ENCODE measurements at places on chromosomes 1 and 21.

DNA sequence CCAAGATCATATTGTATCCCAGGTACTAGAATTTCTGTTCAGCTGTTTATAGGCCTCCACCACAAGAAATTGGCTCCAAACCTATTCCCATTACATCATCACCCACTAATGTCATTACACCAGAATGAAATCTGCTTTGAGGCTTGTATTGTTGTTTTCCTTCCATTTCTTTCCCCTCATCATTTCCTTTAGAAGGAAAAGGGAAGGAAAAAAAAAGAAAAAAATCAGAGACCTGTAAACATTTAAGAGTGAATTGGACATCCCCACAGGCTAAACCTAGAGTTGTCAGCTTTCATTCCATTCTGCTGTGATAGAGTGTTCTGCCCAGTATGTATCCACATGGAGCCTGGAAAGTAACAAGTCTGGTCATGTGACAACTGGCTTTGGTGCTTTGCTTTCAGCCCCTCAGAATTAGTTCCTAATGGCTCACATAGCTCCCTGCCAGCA lies 44.6 kb downstream of the NFYC start:
- DNase-seq, result no peak

DNA sequence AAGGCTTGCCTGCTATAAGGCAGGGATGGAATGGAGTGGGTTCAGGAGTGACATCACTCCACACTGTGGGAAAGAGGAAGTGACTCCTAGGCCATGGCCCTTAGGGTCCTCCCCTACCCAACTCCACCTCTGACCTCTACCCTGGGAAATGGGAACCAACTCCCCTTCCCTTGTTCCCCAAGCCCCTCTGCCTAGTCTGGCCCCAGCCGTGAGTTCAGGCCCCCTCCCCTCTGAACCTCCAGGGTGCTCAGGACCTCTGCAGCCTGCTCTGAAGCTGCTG lies 3.8 kb upstream of the GUCA2A start:
- no peak for DNase-seq

DNA sequence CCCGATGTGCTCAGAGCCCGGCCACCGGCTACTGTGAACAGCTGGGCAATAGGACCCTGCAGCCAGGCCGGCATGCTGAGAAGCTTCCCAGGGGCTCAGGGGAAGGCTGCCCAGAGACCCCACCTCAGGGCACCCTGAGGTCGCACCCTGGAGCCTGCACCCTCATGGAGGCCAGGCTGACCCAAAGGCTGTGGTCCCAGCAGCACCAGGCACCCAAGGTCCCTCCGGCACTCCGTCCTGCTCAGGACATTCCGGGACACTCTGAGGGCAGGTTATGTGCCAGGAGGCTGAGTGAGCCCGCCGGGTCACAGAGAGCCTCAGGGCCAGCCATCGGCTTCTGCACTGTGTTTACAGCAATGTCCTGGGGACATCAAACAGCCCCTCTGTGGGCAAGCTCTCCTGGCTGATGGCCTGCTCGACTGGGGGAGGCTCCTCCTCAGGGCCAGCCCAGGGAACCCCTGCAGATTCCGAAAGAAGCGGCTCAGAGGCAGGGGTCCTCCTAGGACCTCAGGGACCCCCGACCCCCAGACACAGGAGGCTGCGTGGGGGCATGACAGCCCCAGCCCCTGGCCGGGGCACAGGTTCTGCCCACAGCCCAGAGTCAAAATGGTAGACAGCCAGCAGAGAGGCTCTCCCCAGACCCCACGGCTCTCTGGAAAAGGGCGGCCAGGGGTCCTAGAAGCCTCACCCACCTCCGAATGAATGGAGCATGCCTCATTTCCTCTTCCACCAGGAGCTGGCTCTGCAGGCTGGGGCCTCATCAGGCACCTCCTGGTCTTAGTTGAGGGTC lies 8.2 kb downstream of the SLC19A1 start:
- DNase-seq, result no peak

DNA sequence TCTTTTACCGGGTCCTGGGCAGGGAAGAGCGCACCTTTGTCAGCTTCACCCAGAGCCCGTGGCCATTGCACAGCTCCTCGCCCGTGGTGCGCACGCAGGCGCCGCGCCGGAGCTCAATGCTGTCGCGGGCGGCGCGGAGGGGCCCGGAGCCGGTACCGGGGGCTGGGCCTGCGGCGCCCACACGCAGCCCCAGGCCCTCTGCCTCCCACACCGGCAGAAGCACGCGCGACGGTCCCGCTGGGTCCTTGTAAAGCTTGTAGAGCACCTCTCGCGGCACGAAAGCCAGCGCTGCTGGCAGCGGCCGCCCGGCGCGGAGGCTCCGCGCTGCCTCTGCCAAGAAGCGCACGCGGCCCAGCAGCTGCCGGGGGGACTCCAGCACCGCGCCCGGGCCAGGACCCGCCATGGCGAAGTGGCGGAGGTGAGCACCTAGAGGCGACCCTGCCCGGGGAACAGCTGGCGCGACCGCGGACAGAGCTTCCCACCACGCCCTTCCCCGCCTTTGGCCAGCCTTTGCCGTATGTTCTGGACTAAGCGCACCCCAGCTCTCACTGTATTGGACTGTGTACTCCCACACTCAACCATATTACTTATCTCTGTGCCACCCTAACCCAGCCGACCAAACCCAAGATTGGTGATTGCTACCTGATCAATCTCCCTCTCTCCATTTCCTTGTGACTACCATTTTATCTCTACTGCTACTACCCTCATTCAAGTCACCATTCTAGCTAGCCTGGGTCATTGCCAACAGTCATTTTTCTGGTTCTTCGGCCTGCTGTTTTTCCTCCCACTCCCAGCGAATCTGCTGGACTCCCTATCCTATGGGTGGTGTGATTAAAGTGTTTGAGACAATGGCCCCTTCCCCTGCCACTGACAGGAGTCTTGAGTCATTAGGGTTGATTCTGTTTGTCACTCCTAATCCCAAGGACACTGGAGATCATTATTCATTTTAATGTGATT lies at the start of gene HECTD3:
HECTD3 (minus strand) TSS at position 470 of the 957 bp plus-strand sequence; CDS start at position 403, 67 bp downstream.
- DNase-seq, result peak; percentile 84

DNA sequence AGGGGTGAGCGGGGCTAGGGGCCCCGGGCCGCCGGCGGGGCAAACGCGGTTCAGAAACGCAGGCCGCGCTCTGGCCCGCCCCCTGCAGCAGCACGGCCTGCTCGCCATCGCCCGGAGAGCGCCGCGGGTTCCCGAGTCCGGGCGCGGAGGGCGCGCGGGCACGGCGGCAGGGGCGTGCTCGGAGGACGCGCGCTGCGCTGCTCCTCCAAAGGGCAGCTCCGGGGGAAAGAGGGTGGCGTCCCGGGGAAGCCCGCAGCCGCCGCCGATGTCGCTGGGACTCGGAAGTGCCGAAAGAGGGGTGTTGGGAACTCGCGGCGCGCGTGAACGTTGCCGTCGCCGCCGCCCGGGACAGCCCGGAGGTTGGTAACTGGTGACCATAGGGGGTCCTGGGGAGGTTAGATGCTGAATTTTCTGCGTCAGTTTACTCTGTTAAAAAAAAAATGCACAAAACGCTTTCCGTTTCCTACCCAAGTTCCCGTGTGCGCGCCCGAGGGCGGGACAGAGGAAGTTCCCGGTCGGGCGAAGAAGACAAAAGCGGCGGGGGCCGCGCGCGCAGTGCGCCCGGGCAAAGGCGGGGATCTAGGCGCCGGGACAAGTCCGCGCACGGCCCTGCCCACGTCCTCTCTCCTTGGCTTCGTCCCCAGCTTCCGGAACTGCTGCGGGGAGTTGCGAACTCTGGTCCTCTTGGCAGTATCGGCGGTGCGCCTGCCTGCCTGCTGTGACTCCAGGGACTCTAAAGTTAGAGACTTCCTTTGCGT lies at the start of gene HHAT:
HHAT (plus strand) TSS at position 157 of the 758 bp plus-strand sequence. CDS start 20,074 bp downstream, outside the sequence.
- peak; percentile 76 for DNase-seq

- no peak for DNase-seq
Observed at GRCh38 chr1:223248001-223248769, 105.1 kb upstream of the TLR5 start.

- DNase-seq, result no peak
Observed at GRCh38 chr1:166165661-166166328, 1.0 kb downstream of the FAM78B start.

DNA sequence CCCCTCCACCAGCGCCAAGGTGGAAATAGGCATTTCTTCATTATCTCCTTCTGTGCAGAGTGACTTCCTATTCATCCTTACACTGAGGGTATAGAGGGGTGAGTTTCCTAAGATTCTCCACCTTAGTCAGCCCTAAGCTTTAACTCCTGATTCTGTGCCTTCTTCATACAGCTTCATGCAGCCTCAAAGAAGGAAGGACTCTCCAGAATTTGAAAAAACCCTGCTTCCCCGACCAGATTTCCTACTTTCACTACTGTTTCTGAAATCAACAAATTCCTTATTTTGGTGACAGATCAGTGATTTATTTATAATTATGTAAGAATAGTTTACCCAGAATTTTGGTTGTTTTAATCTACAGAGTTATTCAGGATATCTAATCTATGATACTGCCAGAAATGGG lies 28.6 kb downstream of the GFI1 start:
- no peak for DNase-seq

- no peak for DNase-seq
Observed at GRCh38 chr1:17277511-17278159, 28.7 kb downstream of the PADI3 start.

GRCh38 chr21:37253991-37254390 lies 13.1 kb downstream of the VPS26C start:
- no peak for DNase-seq

Data from activated CD4-positive, alpha-beta T cell treated with anti-CD3 and anti-CD28 coated beads, Interleukin-2, amount 50 U/mL, for 16 hours (primary cell).